ENCODE measurements at places on chromosomes 2 and 18. TPM values are rescaled to one million over a fixed set of nuclear protein-coding genes. Genes with fewer than 3 reads are reported as not detected.

EHD3 gene
- not detected for total RNA-seq

SYT4 gene
- total RNA-seq = not detected

RAD51AP2 gene
- total RNA-seq = 0.10 TPM

SCYGR6 gene
- not detected for total RNA-seq

FRZB gene
- total RNA-seq = 0.49 TPM

RAPGEF4 gene
- 0.59 TPM for total RNA-seq

DNER gene
- total RNA-seq = 2.9 TPM

CPO gene
- total RNA-seq = 0.32 TPM

B4GALT6 gene
- 16.1 TPM for total RNA-seq

WDR43 gene
- total RNA-seq = 119 TPM

UPP2 gene
- not detected for total RNA-seq

GPAT2 gene
- total RNA-seq = 54.2 TPM

CUL3 gene
- total RNA-seq = 95.7 TPM

HTR2B gene
- total RNA-seq = not detected

ACADL gene
- total RNA-seq = not detected

ARHGAP25 gene
- total RNA-seq = 0.27 TPM

SLC9A2 gene
- total RNA-seq = 1.4 TPM

TM4SF20 gene
- total RNA-seq = not detected

PREPL gene
- 31.1 TPM for total RNA-seq

LDLRAD4 gene
- 1.2 TPM for total RNA-seq

C1GALT1C1L gene
- total RNA-seq = 0.20 TPM

ZNF892 gene
- 0.27 TPM for total RNA-seq

MALL gene
- 223 TPM for total RNA-seq

DNAH6 gene
- total RNA-seq = 1.6 TPM

LRATD1 gene
- total RNA-seq = 0.07 TPM

EPB41L3 gene
- total RNA-seq = 0.34 TPM

ASIC4 gene
- 2.1 TPM for total RNA-seq

MAL gene
- not detected for total RNA-seq

ARHGAP15 gene
- total RNA-seq = 0.42 TPM

KCNK3 gene
- total RNA-seq = 0.71 TPM

SGO2 gene
- 25.4 TPM for total RNA-seq

L3MBTL4 gene
- not detected for total RNA-seq

LIMS3 gene
- total RNA-seq = 1.1 TPM

BMP10 gene
- not detected for total RNA-seq

GALNT13 gene
- 0.44 TPM for total RNA-seq

IL36RN gene
- not detected for total RNA-seq

CFC1 gene
- total RNA-seq = not detected
